ENCODE measurements at places on chromosomes 4 and X.

- no peak for DNase-seq
Observed at GRCh38 chrX:9855561-9856283, 69.5 kb downstream of the SHROOM2 start.

- DNase-seq: no peak
Observed at GRCh38 chrX:38774249-38774648, 27.0 kb upstream of the MID1IP1 start.

DNA sequence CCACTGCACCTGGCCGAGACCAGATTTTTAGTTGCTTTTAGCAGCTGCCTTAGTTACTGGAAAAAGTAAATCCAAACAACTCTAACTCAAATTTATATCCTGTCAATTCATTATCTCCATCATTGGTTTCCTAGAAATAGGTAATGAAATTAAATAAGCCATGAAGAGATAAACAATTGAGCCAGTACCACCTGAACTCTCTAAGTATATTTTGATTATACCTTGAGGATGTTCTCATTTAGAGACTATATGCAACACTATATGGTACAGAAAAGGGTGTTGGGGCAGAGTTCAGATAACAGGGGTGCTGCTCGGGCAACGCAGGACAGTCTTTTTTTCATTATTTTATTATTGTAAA, 35.0 kb downstream of the SAT1 start:
- DNase-seq: no peak

DNA sequence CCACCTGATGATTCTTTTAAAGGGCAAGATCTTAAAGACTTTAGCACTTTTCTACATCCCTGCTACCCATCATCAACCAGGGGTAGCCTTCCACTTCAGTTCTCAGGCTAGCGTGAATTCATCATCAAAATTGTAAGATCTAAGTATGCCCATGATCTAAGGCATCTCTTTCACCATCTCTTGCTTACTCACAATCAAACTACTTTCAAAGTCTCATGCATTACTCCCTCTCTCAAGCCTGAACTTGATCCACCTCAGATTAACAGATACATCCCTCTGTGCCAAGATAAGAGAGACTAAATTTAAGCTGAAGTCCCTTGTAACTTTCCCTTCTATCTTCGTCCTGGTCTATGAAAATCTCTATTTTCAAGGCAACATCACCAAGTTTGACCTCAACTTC, 62.8 kb downstream of the DHX15 start:
- no peak for DNase-seq

DNA sequence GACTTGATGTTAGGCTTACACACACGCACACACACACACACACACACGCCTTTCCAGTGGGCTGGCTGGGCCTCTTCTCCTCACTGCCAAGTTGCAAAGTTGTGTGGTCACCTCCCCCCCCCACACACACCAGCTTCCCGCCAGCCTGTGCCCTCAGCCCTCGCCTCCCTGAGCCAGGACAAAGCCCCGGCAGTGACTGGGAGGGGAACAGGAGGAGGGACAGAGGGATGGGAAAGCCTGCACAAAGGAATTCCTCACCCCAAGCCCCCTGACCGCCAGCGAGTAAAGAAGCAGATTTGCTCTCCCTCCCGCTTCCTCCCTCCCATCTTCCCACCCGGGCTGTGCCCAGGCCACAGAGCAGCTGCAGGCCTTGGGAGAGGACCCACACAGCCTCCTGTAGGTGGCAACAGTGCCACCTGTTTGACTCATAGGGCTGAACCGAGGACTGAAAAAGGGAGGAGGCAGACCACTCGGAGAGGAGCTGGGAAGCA, at the start of gene GDPD2:
Gene GDPD2 (plus strand): TSS at position 464 of the 491 bp plus-strand sequence. CDS start 1,671 bp downstream, outside the sequence.
- DNase-seq: peak; percentile 74

- DNase-seq: no peak
Observed at GRCh38 chr4:72208421-72209075, 176.7 kb downstream of the NPFFR2 start.

- DNase-seq: no peak
Observed at GRCh38 chr4:122541996-122542395, 78.9 kb downstream of the IL21 start.

GRCh38 chr4:111678479-111678878, 466.8 kb upstream of the FAM241A start:
- no peak for DNase-seq

- DNase-seq: peak; percentile 11
Observed at GRCh38 chr4:73021634-73022033, 47.9 kb downstream of the COX18 start.

DNA sequence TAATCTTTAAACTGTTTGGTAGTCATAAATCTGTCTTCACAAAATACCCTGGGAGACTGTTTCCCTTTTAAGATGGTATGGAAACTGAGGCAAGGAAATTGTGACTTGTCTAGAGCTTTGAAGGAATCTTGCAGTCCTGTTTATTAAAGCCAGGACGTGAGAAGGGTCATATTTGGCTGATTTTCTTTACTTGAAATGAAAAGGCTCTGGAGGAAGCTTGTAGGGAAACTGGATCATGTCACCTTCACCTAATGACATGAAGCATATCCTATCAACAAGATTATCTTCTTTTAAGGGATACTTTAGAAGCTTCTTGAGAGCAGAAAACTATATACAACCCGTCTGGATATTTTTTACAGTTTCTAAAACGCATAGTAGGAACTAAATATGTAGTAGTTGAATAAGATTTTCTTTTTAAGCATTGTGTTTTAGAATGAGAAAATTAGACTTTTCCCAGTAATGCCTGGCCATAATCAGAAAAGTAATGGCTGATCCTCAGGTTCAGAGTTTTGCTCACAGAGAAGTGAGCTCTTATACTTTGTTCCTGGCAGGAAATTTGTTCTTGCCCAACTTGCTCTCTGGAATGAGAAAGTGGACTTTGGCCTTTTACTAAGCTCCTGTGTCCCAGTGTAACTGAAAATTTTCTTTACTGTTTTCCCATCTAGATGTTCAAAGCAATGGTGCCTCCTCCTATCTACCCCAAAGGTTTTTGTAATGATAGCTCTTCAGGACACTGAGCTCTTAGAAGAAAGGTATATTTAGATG, 136.8 kb upstream of the AFF2 start:
- no peak for DNase-seq

DNA sequence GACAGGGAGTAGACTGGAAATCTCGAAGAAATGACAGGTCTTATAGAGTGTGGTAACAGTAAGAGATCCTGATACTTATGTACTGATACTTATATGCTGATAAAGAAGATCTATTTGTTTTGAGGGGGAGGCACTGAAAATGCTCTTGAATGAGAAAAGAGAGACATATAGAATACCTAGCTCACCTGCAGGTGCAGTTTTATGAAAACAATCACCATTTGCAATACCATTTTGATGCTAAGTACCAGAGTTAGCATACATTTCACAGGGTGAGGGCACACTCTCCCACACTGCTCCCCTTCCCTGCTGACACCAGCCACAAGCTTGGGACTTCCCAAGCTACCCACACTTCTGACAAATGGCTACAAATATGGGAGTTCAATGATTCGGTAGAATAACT, 1490.1 kb upstream of the IGFBP7 start:
- DNase-seq: no peak

GRCh38 chrX:153327561-153327960, 6.0 kb upstream of the PNMA6F start:
- no peak for DNase-seq

- DNase-seq: peak; percentile 17
Observed at GRCh38 chr4:56979421-56980072, 851 bp downstream of the POLR2B start.

- DNase-seq: no peak
Observed at GRCh38 chr4:86011117-86011516, 348.7 kb downstream of the MAPK10 start.

DNA sequence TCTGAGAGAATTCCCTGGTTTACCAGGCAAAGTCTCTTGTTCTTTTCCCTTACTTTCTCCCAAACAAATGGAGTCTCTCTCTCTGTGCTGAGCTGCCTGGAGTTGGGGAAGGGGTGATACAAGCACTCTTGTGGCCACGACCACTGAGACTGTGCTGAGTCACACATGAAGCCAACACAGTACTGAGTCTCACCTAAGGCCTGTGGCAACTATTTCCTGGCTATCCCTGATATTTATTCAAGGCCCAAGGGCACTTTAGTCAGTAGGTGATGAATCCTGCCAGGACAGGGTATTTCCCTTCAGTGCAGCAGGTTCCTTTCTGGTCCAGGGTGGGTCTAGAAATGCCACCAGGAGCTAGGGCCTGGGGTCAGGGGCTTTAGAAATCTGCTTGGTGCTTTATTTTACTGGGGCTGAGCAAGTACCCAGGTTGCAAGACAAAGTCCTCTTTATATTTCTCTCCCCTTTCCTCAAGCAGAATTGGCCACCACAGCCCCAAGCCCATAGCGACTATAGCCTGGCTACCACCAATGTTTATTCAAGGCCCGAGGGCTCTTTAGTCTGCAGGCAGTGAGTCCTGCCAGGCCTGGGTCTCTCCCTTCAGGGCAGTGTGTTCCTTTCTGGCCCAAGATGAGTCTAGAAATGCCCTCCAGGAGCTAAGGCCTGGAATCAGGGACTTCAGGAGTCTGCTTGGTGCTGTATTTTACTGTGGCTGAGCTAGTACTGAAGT, 10.5 kb downstream of the ARL13A start:
- no peak for DNase-seq

GRCh38 chrX:55033429-55033828, 2.7 kb upstream of the ALAS2 start:
- no peak for DNase-seq

DNA sequence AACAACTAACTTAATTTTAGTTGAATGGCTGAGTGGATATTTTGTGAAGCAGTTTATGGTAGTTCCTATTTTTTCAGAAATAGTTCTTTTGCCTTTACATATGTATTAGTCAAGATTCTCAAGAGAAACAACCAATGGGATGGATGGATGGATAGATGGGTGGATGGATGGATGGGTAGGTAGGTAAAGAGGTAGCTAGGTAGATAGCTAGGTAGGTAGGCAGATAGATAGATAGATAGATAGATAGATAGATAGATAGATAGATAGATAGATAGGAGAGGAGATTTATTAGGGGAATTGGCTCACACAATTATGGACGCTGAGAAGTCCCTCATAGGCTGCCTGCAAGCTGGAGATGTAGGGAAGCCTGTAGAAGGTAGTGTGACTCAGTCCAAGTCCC, 74.0 kb upstream of the NUDT6 start:
- no peak for DNase-seq

Measured in retina (tissue), 1 donor.